Activated naive CD4-positive, alpha-beta T cell (primary cell): ENCODE measurements at places on chromosomes 13 and 19.

GRCh38 chr13:85420136-85420535 is 379.1 kb downstream of the SLITRK6 start:
- no peak for DNase-seq

DNA sequence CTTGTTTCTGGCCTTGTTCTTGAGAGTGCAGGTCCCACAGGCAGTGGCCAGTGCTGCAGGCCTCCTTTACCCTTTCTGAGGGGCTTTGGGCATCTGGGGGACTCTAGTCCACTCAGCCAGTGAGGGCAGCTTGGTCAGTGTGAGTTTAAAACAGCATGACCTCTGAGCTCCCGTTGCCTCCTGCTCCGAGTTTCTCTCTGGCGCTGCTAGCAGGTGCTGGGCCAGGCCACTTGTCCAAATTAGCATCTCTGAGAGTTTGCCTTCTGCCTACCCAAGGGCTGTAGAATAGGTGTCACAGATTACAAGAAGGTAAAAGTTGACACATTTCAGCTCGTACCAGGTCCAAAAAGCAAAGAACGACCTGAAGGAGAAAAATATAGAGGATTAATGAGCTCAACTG is 105.9 kb downstream of the SIPA1L3 start:
- DNase-seq, result no peak

- no peak for DNase-seq
Observed at GRCh38 chr19:41299046-41299754, 10.8 kb upstream of the CCDC97 start.

- DNase-seq, result no peak
Observed at GRCh38 chr19:14375582-14376291, 5.5 kb upstream of the ADGRE5 start.

DNA sequence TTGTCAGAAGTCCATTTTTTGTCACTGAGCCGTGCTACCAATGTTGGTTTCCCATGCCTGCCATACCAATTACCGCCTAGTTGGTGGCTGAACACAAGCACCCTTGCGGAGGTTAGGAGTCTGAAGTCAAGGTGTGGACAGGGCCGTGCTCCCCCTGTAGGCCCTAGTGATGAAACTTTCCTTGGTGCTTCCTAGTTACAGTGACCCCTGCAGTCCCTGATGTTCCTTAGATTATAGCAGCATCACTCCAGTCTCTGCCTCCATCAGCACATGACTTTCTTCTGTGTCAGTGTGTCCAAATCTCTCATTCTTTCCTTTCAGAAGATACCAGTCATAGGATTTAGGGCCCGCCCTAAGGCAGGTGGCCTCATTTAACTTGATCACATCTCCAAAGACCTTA is 99.0 kb downstream of the MYO16 start:
- no peak for DNase-seq

DNA sequence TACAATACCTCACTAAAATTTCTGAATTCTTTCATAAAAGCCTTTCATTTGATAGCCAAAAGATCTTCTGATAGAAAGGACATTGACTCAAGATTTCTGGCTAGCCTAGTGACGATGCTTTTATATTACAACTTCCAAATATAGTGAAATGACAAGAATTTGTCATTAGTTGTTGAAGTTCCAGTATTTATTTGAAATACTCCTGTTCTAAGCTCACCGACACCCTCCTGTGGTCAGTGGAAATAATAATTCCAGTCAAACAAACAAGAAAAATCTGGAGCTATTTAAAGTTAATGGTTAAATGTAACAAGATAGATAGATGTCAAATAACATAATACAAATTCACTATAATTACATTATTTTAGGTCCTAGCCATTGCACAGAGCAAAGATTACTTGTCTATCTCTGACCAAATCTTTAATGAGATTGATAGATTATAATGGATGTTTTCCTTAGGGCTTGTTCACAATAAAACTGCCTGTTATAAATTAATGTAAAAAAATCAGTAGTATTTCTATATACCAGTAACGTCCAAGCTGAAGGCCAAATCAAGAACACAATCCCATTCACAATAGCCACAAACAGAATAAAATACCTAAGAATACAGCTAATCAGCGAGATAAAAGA is 195.5 kb downstream of the RGCC start:
- DNase-seq, result no peak

DNA sequence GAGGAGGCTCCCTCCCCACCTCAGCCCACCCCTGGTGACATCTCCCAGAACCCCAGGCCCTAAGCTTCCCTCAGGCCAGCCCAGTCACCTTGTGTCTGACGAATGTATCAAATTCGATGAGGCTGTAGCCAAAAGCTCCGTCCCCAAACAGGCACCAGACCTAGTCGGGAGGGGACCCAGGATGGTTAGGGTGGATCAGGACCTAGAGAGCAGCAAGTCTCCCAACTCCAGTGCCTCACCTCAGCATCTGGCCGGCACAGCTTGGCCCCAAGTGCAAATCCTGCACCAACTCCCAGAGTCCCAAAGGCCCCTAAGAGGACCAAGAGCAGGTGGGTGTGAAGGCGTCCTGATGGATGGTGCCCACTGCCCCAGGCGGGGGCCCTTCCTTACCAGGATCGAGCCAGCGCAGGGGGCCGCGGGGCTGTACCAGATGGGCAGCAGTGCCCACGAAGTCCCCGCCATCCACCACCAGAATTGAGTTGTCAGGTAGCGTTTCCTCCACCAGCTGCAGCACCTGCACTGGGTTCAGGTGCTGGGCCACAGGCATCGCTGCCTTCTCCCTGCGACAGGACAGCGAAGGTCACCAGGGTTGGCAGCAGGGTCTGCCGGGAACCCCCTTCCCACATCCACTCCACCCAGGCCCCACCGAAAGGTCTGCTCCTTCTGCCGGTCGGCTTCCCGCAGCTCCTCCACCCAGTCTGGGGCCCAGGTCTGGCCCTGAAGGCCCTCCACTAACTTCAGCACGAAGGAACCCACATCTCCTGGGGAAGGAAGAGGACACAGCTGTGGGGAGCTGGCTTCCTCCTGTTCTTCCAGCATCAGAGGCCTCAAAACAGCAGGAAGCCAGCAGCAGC is 8.8 kb downstream of the SYDE1 start:
- no peak for DNase-seq

GRCh38 chr13:55816976-55817601 is 1323.6 kb upstream of the PRR20A start:
- no peak for DNase-seq

DNA sequence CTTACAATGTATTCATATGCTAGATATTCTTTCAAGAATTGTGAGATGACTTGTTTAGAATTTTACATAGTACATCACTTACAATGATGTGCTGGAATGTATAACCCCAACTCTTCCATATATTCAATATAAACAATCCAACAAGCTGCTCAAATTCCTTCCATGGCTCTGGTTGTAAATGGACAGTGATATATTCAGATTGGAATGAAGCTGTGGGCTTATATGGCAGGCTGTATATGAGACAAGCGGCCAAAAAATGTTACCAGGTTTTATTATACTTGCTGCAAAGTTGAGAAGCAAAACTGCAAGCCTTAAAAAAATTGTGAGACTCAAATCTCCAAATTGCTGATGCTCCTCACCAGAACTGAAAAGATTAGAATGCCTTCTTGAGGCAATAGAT is 83.6 kb upstream of the KLF12 start:
- DNase-seq, result no peak

DNA sequence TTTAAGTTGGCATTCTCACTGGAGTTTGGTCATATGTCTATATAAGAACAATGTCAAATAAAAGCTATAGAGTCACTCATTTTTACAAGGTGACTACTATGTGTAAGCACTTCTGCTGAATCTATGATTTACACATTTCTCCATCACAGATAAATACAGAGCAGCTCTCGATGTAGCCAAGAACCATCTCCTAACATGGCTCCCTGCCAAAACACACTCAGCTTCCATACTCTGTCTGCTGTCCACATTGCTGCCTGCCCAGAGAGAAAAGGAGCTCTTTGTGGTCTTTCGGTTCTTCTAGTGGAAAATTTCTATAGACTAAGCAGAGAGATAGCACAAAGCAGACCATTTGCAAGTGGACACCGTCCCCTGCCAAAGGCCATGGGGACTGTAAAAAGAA is 190.9 kb upstream of the KLF12 start:
- no peak for DNase-seq

GRCh38 chr13:85597790-85598500 is 201.3 kb downstream of the SLITRK6 start:
- no peak for DNase-seq

DNA sequence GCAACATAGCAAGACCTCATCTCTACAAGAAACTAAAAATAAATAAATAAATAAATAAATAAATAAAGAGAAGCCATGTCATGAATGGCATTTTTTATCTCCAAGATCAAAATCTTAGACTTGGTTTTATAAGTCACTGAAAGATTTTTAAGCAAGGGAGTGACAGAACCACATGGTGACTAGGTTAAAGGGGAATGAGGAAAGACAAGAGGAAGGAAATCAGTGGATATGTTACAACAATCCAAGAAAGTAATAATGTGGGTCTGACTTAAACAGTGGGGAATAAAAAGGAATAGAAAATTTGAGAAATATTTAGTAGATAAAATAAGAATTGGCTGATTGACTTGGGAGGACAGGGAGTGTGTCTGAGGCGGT is 18.8 kb upstream of the MED4 start:
- no peak for DNase-seq

- peak; percentile 91 for DNase-seq
Observed at GRCh38 chr19:3821857-3822364, 35.7 kb upstream of the MATK start.

DNA sequence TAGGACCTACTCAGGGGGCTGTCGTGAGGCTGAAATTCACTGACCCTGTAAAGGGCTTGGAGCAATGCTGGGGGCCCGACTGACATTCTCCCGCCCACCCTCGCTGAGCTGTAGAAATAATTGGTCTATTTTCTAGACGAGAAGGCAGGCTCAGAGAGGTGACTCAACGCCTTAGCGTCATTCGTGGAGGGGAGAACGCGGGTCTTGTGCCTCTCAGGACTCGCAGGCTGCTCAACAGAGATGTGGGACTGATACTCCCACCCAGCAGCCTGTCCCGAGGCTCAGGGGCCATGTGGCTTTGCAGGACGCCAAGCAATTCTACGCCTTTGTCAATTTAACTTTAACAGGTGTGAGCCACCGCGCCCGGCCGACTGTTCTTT is 23.6 kb upstream of the ASPDH start:
- no peak for DNase-seq

GRCh38 chr13:110387451-110388107 is 80.5 kb downstream of the COL4A2 start:
- DNase-seq, result no peak

- DNase-seq, result peak; percentile 88
Observed at GRCh38 chr19:11090264-11090996, 1.2 kb downstream of the LDLR start.

DNA sequence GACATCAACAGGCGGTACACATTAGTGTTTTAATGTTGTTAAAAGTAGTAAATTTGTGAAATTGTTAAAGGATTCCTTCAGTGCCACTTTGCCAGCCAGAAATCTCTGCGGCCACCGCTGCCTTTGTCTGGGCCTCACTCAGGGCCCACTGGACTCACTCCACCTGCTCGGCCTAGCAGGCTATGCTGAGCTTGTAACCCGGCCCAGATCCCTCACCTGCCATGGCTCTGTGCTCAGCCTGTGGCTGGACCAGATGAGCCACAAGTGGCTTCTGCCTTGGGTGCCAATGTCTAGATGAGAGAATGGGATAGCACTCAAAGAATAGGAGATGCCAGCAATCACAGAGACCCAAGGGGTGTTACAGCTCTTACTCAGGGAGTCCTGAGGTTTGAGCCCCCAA is 1228.0 kb downstream of the DIAPH3 start:
- no peak for DNase-seq

DNA sequence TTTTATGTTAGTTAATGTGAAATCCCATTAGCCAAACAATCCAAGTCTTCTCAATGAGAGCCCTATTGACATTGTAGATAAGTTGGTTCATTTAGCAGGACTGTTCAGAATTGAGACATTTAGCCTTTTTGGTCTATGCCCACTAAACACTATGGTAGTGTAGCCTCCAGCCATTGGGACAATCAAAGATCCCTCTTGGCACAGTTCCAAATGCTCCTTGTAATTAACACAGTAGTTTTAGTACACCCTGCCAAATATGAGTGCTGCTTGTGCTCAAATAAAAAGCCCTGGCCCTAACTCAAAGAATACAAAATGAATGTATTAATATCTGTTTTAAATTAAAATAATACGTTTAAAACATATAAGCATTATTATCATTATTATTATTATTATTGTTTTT is 15.4 kb upstream of the FAM216B start:
- no peak for DNase-seq

- DNase-seq, result no peak
Observed at GRCh38 chr13:84980571-84980970, 818.6 kb downstream of the SLITRK6 start.
